Cortex of kidney (tissue), 1 donor: ENCODE measurements at places on chromosomes 1 and 21.

GRCh38 chr1:224427346-224427745, 7.3 kb downstream of the WDR26 start:
- no peak for DNase-seq

DNA sequence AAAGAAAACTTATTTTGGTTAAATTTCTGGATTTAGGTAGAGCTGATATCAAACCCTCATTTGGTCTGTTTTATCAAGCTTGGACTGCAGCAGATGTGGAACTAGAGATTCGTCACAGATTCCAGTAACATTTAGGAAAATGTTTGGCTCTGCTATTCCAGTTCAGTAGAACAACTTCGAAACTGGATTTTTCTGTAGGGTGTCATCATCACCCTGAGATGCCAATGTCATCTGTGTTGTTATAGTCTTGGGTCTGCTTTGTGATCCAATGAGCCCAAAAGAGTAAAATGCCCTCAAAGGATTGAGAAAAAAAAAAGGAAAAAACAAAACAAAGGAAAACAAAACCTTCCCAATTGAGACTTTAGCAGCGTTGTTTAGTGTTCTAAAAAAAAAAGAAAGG, 55.4 kb downstream of the LAMC2 start:
- DNase-seq: no peak

DNA sequence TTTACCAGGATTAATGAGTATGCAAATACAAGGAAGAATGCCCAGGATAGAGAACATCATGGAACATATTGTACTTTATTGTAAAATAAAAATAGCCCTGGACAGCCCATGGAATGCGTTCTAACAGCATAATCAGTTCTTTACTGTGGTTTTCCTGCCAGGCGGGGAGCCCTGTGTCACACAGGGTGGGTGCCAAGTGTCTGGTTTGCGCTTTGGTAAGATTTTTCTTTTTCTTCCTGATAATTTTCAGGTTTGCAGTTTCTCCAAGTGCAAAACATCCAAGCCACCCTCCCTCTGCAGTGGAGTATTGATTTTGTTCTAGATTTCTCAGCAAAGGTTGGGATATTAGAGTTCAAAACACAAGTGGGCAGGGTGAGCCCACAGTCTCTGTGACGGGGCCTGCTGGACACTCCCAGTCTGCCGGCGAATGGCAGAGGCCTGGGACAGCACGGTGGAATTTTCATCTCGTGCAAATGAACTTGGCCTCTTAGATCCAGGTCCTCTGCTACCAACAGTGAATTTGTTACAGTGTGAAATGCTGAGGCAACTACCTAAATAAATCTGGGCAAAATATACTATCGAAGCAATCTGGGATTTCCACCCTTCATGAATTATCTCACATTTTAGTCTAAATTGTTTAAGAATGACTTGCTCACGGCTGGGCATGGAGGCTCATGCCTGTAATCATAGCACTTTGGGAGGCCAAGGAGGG, 15.6 kb upstream of the KCNJ15 start:
- DNase-seq: no peak

DNA sequence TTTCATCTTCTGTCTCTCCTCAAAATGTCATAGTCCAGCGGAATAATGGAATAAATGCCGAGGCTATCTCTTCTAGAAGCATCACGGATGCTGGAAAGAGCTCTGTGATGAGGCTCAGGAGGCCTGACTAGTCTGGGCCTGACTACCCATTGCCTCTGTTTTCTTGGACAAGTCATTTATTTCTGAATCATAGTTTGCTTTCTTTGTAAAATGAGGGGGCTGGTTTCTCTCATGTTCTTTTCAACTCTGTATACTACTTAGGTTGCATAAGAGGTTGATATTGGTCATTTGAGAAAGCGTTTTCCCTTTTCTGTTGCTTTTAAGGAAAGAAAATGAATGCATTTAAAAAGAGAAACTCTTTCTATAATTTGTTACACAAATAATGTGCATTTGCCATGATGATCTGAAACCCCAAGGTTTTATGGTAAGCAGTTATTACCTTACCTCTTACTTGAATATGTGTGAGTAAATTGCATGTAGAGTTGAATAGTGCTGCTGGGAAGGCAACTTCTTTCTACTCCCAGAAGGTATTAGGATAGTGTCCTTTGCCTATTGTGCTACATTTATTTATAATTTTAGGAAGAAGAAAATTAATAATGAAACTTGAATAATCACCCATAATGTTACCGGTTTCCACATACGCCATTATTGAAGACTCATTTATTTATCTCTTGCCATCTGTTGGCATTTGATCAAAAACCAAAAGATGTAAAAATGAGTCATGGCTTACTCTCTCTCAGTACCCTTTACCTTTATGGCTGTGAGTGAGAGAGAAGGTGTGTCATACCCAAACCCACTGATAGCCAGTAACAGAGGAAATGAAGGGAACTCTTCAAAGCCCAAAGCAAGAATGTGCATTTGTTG, 179.1 kb downstream of the FASLG start:
- no peak for DNase-seq

- no peak for DNase-seq
These were observed 68.0 kb downstream of the RUNX3 start for GRCh38 chr1:24861821-24862727.

GRCh38 chr1:184622136-184622823, 132.4 kb downstream of the EDEM3 start:
- no peak for DNase-seq

DNA sequence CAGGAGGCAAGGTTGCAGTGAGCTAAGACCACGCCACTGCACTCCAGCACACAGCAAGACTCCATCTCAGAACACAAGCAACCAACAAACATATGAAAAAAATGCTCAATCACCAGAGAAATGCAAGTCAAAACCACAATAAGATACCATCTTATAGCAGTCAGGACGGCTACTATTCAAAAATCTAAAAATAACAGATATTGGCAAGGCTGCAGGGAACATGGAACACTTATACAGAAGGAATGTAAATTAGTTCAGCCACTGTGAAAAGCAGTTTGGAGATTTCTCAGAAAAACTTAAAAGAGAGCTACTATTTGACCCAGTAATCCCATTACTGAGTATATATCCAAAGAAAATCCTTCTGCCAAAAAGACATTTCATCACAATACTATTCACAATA, 27.6 kb upstream of the POGK start:
- DNase-seq: no peak

DNA sequence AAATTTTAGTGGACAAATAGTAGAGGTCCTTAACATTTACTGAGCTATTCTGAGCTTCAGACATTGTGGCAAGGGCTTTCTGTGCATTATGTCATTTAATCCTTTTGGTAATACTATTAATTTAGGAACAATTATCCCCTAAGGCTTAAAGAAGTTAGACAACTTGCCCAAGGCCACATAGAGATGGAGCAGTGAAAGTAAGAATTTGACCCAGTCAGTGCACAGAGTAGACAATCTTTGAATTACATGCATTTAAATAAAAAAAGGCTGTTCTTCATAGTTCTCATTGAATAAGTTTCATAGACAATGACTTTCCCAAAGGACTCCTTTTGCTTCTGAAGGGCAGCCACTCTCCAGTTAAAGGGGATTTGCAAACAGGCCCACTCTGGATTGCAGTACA, 142.7 kb downstream of the RUNX1 start:
- DNase-seq: no peak

DNA sequence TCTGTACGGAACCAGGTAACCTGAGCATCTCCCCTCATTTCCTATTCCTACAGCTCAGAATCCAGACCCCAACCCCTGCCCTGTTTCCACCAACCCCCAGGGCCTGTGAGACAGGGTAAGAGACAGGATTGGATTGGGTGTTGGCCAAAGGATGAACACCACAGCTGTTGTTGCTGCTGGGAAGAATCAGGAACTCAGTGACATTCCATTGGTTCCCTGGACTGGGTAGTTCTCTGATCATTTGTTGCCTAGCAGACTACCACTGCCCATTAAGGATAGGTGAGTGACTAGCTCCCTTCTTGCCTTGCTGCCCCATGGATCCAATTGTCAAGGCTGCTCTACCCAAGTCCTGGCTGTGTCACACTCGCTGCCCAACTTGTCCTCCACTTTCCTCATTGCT, 10.0 kb downstream of the NCSTN start:
- DNase-seq: no peak

GRCh38 chr1:42731585-42731984, 8.5 kb downstream of the CLDN19 start:
- no peak for DNase-seq

DNA sequence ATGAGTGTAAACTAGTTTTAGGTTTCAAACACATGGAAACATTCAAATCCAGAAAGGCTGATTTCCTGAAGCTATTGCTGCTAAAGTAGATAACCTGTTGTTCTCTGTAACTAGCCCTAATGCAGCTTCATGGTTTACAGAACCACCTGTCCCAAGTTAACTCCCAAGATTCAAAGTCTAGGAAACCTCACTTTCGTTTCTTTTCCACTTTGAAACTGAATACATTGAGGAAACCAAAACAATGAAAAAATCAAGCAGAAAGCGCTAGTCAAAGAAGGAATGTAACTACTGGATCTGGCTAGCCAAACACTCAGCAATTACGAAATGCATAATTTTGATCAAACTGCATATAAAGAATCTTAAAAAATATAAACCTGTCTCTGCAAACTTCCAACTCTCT, 17.8 kb downstream of the SLC16A1 start:
- DNase-seq: no peak

DNA sequence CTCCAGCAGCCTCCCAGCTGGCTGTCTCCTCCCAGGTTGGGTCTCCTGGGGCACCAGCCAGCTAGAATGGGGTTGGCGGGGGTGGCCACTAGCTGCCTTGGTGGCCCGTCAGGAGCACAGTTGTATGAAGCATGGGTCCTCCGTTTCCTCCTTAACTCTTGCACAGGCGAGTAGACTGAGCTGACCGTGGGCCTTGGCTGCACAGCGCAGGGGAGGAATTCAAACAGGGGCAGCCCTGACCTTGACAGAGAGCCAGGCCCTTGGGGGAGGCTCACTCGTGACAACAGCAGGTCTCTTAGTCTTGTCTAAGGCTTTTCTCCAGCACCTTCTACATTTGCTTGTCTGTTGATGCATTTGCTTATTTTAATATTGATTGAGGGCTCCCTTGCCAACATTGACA, 114.1 kb downstream of the PRDM2 start:
- no peak for DNase-seq

GRCh38 chr1:211386921-211387320, 60.3 kb downstream of the TRAF5 start:
- no peak for DNase-seq

GRCh38 chr1:227685807-227686206, 49.3 kb downstream of the JMJD4 start:
- DNase-seq: no peak

DNA sequence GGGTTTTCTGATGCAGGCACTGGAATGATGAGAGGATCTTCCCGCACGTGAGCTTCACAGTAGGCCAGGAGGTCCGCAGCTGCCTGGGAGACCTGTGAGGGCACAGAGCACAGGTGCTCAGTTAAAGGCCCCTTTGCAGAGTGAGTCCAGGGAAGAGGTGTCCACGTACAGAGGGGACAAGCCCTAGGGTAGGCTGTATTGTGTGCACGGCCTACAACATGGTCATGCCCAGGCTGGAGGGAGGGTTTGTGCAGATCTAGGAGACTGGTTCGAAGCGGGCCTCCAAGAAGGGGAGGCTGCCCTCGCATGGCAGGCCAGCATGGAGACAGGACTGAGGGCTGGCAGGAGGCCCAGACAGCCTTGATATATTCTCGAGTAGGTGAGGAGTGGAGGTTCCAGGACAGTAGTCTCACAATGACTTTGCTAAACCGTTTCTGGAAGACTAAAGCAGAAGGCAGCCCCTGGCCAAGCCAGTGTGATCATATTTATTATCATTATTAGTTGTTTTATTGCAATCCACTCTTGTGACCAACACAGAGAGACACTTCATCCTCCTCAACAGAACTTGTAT, 48.0 kb upstream of the B3GALNT2 start:
- DNase-seq: no peak

DNA sequence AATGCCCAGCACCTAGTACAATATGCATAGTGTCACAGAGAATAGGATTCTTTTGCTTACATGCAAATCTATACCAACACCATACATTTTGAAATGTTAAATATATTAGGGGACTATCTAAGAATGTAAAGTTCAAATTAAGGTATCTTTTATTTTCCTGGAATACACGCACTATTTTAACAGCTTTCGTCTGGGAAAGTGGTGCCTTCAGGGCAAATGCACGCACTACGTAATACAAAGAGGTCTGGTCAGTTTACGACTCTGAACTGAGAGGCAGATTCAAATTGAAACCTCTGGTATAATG, 931 bp downstream of the FUBP1 start:
- no peak for DNase-seq

GRCh38 chr1:42935313-42935895, 23.3 kb downstream of the SLC2A1 start:
- no peak for DNase-seq

DNA sequence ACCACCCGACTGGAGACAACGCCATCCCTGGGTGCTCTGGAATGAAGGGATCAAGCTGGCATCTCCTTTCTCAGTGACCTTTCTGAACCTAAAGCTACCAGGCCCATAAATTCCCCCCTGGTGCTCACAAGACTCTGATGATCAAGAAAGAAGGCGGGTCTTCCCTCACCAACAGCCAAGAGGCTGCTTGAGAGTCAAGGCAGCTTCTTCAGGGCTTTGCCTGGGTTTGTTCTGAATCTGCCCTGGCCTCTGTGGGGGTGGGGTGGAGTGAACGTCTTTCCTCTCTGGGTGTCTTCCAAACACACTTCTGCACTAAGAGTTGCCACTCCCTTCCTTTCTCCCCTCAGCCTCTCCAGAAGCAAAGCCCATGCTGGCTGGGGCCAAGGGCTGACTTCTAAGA, 36.1 kb downstream of the CD247 start:
- no peak for DNase-seq

GRCh38 chr1:231807541-231807940, 181.0 kb downstream of the DISC1 start:
- no peak for DNase-seq

- DNase-seq: no peak
These were observed 1.5 kb downstream of the LHX8 start for GRCh38 chr1:75135573-75136194.

- no peak for DNase-seq
These were observed 98.8 kb downstream of the CCDC185 start for GRCh38 chr1:223492044-223492443.

- DNase-seq: no peak
These were observed 63.7 kb downstream of the SLX9 start for GRCh38 chr21:45003331-45004058.
